ENCODE measurements at places on chromosomes 2 and 18. TPM values are rescaled to one million over a fixed set of nuclear protein-coding genes. Genes with fewer than 3 reads are reported as not detected.

The SNORC gene
- 2.0 TPM for polyA plus RNA-seq

DNA sequence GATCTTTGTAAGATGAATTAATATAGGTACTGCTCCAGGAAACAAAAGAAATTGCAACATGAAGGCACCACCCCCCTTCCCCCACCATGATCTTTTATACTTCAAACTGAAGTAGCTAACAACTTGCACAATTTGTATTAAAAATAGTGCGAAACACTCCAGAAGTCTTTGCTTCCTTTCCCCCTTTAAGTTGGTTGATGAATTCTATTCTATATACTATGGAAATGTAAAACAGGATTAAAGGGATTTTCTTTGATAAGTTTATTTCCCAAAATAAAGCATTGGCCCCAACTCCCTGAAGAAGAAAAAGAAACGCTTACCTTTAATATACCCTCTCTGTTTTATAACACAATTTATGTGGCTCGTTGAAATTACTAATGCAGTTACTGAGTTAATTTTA is 227.1 kb downstream of the ARHGAP15 start:
- DNase-seq, result no peak

The DSG1 gene
- polyA plus RNA-seq, result 0.08 TPM

DNA sequence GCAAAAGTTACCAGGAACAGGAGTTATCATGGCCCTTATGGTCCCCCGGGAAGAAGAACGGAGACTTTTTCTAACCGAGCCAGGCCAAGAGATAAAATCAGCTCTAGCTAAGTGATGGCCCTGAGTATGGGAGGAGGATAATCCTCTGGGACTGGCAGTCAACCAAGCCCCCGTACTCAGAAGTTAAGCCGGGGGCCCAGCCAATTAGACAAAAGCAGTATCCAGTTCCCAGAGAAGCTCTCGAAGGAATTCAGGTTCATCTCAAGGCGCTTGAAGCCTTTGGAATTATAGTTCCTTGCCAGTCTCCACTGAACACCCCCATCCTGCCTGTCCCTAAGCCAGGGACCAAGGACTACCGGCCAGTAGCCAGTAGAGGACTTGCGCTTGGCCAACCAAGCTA is 365.3 kb upstream of the TCF4 start:
- DNase-seq, result no peak

The RNMT gene
- polyA plus RNA-seq, result 57.4 TPM

DNA sequence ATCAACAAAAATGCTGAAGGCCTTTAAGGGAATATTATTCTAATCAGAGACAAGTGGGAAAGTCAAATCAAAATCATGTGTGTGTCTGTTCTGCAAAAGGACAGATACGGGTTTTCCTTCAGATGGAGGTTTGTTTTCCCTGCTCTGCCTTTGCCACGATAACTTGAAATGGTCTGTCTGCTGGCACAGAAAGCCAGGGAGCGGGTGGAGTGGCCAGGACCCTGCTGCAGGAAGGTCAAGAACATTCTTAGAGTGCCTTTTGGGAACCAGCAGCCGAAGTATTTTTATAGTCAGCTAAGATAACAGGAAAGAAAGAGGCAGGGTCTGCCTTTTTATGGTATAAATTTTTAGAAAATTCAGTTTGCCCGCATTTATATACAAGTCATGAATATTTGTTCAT is 234.2 kb downstream of the LTBP1 start:
- no peak for DNase-seq

The NTSR2 gene
- polyA plus RNA-seq, result not detected

The SERPINE2 gene
- polyA plus RNA-seq, result 148 TPM

DNA sequence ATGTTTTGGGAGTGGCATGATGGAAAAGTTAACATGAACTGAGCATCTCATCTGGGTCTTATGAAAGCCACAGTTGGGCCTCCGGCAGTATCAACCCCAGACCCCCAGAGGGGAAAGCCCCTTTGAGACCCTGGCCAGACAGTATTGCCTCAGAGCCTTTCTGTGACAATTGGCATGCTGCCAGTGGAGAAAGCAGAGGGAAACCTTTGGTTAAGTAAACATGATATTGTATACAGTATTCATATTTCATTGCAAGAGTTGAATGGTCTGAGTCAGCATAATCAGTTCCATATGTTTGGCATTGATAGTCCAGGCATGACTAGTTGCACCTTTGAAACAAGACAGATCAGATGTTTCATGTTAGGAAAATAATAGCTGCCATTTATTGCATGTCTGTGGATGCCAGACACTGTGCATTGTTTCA is 20.0 kb downstream of the MERTK start:
- DNase-seq, result no peak

DNA sequence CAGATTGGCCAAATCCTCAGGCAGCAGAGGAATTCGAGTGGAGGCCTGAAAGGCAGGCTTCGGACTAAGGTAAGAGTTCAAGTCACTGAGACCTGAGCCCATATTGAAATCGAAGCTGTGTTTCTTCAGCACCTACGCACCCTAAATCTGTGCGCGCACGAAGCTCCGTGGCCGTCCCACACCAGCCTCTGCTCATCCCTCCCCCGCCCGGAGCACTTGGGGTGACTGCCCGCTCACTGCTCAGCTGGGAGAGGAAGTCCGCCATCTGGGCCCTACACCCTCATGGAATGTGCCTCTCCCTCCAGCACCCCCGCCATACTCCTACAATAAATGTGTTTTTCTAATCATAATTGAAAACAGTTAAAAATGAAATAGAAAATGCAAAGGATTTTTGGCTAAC is 734.5 kb downstream of the GALR1 start:
- no peak for DNase-seq

- DNase-seq, result no peak
Measured at GRCh38 chr2:43003702-43004101, 211.3 kb upstream of the HAAO start.

- DNase-seq, result no peak
Measured at GRCh38 chr2:6202756-6203155, 510.6 kb downstream of the SOX11 start.

The SLC19A3 gene
- 7.4 TPM for polyA plus RNA-seq

- DNase-seq, result no peak
Measured at GRCh38 chr2:79388024-79388423, 124.8 kb upstream of the CTNNA2 start.

The ITPRIPL1 gene
- polyA plus RNA-seq, result 4.7 TPM

GRCh38 chr2:194054313-194054712 is 1602.7 kb upstream of the SLC39A10 start:
- DNase-seq, result no peak

The ASB1 gene
- polyA plus RNA-seq, result 30.7 TPM

DNA sequence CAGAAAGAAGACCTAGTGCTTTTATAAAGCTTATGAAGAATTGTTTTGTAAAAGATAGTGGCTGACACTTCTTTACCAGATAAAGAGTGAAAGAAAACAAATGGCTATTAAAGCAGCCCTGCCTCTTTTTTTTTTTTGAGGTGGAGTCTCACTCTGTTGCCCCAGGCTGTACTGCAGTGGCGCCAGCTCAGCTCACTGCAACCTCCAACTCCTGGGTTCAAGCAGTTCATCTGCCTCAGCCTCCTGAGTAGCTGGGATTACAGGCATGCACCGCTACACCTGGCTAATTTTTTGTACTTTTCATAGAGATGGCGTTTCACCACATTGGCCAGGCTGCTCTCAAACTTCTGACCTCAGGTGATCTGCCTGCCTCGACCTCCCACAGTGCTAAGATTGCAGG is 12.9 kb downstream of the ARPC2 start:
- DNase-seq, result no peak

The SERPINB4 gene
- not detected for polyA plus RNA-seq

- no peak for DNase-seq
Measured at GRCh38 chr2:46361920-46362666, 64.9 kb downstream of the EPAS1 start.

GRCh38 chr2:29723255-29724001 is 198.0 kb downstream of the ALK start:
- no peak for DNase-seq

DNA sequence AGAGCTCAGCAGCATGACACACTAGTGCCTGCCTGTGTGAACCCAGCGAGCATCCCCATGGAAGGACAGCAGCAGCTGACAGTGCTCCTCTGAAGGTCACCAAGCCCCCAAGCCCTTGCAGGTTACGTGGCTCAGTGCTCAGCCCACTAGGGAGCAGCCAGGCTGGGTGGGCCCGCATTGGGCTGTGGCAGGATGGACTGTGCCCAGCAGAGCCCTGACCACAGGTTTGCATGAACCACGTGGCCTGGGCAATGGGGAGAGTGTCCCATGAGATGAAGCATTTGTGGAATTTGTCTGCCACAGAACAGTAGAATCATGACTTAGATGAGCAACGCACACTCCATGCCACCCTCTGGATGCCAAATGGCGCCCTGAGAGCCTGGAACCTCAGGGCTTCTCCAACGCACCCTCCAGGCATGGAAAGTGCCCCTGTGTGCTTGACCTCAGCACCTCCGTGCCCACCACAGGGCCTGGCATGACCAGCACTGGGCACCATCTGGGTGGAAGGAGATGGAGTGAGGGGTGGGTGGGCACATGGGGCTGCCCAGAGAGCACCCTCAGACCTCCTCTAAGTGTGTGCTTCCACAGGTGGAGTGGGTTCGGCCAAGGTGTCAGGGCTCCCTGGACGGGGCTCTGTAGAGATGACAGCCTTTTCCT is 216.1 kb upstream of the RAB6C start:
- no peak for DNase-seq
